ENCODE measurements at places on chromosomes 6 and 20. TPM values are rescaled to one million over a fixed set of nuclear protein-coding genes. Genes with fewer than 3 reads are reported as not detected.

DNA sequence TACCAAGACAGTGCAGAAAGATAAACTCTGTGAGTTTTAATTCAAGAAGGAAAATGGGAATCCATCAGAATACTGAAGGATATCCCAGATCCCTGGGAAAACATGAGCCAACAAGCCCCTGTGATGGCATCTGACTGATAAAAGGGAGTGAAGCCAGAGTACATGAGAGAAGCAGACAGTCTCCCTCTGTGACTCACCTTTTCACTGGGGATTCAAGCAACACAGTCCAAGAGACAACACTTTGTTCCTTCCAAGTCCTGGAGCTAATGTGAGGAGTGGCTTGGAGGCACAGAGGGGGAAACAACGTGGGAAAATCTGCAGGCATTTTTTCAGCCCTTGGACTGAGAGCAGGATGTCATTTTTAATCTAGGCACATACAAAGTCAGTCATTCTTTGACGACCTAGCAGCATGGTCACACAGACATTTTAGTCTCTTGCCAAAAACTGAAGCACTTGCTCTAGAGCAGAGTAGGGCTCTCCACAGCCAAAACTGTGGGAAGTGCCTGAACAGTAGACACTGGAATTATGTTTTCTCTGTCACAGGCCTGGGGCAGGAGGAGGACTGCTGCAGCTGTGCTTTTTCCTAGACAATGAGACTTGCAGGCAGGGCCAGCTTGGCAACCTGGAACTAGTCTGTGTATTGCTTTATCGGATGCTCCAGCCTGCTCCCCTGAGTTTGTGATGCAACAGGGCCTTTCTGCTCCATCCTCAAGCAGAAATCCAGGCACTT, 465.0 kb upstream of the GJE1 start:
- H3K36me3 ChIP-seq, result no peaks in the 10 kb centered on the region
- H3K27ac ChIP-seq, result no peak overlapping the region
- no peaks in the 10 kb centered on the region for H3K27me3 ChIP-seq
- no peak overlapping the region for H3K4me3 ChIP-seq
- no peaks in the 10 kb centered on the region for H3K4me1 ChIP-seq

The SEMG1 gene
- not detected for total RNA-seq

DNA sequence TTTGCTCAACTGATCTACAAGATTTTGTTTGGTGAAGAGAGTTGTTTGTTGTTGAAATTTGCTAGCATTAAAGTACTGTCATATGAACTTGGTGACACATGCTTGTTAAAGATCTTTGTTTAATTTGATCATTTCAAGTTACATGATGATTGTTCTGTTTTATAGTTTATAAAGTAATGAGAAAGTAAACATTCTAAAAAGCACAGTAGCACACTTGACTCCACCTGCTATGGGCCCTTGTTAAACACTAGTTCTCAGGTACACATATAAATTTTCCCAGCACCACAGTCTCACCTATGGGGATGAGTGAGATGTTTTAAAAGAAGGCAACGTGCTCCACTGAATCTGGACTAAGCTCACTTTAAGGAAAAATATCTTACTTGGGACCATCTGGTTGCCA, 14.1 kb downstream of the MCHR2 start:
- H3K4me3 ChIP-seq, result no peak overlapping the region
- H3K36me3 ChIP-seq, result no peaks in the 10 kb centered on the region
- no peak overlapping the region for H3K27ac ChIP-seq
- no peak for DNase-seq
- no peaks in the 10 kb centered on the region for H3K27me3 ChIP-seq
- no peaks in the 10 kb centered on the region for H3K4me1 ChIP-seq

The UNC93A gene
- not detected for total RNA-seq

DNA sequence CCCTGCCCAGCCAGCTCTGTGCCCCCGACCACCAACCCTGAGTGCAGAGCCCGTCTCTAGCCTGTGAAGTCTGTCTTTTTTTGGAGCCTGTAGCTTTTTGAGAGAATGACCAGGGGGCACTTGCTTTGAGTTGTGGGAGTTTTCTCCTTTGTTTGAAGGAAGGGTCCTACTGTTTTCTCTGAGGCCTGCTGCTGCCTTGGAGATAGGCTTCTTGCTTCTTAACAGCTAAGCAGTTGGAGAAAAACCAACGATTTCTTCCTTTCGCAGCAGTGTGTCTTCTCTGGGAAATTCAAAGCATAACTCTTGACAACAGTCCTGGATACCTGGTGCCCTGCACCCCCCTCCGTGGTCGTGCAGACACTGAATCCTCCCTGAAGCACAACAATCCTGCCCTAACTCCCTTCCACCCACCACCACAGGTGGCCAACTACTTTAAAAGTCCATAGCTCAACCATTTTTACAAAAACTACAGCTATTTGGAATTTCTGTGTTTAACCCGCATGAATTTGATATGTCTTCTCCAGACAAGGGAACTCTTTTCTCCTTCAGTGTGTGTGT, 61.0 kb downstream of the FAM50B start:
- no peaks in the 10 kb centered on the region for H3K36me3 ChIP-seq
- no peaks in the 10 kb centered on the region for H3K4me1 ChIP-seq
- no peak overlapping the region for H3K4me3 ChIP-seq
- no peak overlapping the region for H3K27ac ChIP-seq
- no peak for DNase-seq
- peaks cover 10% of the 10 kb centered on the region for H3K27me3 ChIP-seq

GRCh38 chr6:10584607-10585006, 63.5 kb downstream of the GCNT2 start:
- DNase-seq, result no peak
- no peak overlapping the region for H3K4me3 ChIP-seq
- H3K27ac ChIP-seq, result no peak overlapping the region
- H3K27me3 ChIP-seq, result no peaks in the 10 kb centered on the region
- peaks cover 6% of the 10 kb centered on the region for H3K4me1 ChIP-seq
- no peaks in the 10 kb centered on the region for H3K36me3 ChIP-seq

DNA sequence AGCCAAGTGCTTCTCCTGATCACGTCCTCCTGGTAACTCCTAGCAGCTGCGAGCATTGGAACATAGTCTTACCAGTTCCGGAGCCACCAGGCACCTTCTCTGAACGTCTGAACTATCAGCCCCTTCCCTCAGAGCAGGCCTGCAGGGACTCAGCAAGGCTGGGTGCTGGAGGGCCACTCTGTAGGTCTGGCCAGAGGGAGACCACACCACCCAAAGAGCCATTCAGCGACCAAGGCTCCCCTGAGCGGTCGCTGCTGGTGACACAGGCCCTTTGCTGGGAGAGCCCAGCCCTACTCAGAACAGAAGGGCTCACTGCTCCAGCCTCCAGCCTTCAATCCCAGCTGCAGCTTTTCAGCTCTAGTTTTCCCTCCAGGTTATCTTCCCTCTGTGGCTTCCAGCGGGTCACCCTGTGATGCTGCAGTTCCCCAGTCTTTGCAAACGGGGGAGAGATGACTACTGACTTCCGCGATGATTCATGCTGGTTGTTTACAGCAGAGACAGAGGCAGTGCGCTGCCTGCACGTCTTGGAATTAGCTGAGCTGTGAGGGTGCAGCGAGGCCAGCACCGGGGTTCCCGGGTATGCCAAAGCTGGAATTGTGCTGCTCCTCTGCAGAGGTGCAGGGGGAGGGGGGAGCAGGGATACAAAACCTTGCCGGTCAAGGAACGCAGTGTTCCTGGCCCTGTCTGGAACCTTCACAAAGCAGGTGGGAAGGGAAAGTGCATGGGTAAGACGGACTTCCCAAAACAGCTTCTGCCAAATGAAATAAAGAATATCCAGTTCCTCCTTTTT, 161.4 kb downstream of the LY86 start:
- no peak for DNase-seq
- H3K27ac ChIP-seq, result no peak overlapping the region
- H3K4me1 ChIP-seq, result no peaks in the 10 kb centered on the region
- H3K36me3 ChIP-seq, result no peaks in the 10 kb centered on the region

DNA sequence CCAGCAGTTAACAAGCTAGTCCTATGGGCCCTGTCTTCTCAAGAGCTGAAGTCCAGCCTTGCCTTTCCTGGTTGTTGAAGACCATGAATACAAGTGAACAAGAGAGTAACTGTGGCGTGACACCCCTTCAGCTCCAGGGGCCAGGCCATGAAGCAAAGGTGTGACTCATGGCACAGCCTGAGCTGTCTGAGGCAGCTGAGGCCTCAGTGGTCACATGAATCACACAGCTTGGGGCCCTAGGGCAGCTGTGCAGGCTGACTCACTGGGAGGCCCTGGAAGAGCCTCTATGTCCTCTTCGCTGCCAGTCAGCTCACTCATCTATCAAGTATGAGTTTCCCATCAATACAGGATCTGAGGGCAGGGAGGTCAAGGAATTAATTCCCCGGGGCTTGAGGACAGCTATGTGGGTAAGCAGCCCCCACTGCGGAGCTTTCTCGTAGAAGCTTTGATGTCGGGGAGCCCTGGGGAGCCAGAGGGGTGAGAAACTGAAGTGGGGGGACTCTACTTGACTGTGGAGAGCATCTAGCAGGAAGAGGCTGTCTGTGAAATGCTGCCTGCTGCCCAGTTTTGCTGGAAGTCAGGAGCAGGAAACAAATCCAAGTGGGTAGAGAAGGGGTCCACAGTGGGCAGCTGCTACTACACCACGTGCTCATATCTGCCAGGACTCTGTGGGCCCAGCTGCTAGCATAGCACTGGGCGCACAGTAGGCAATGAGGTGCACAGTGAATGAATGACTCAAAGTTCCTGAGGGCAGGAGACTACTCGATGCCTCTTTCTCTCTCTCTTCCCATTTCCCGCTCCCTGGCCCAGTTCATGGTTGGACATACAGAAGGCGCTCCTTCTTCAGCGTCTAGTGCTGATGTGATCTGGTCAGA, 13.7 kb upstream of the FAM83C start:
- H3K27me3 ChIP-seq, result no peaks in the 10 kb centered on the region
- peaks cover 5% of the 10 kb centered on the region for H3K36me3 ChIP-seq
- H3K4me1 ChIP-seq, result peaks cover 7% of the 10 kb centered on the region
- DNase-seq, result no peak
- H3K27ac ChIP-seq, result no peak overlapping the region

The DUSP15 gene
- total RNA-seq, result 1.8 TPM

The EPB41L1 gene
- 1.3 TPM for total RNA-seq

- no peak overlapping the region for H3K4me3 ChIP-seq
- no peaks in the 10 kb centered on the region for H3K27me3 ChIP-seq
- H3K27ac ChIP-seq, result no peak overlapping the region
- no peaks in the 10 kb centered on the region for H3K36me3 ChIP-seq
These were observed 116.3 kb upstream of the SCGN start for GRCh38 chr6:25535632-25536225.

DNA sequence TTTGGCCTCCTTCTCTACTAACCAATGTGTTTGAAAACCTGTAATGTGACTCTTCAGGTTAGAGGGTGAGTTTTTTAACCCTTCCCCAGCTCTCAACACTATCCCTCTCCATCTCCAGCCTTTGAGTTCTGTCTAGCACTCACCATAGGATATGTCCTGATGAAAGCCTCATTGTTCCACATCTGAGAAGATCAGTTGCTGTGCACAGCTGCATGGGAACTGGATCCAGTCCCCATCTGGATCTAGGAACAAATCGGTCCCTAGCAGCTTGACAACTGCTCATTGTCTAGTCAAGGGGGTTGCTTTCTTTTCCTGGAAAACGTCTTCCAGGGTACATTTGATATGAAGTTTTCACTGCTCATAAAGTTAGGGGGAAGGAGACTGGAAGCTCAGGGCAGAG, 45.4 kb upstream of the AGPAT4 start:
- H3K4me3 ChIP-seq, result no peak overlapping the region
- H3K4me1 ChIP-seq, result no peaks in the 10 kb centered on the region
- no peak for DNase-seq
- H3K27ac ChIP-seq, result no peak overlapping the region

The TPD52L1 gene
- total RNA-seq, result not detected

GRCh38 chr6:31453259-31453658, 44.7 kb upstream of the MICB start:
- H3K36me3 ChIP-seq, result no peaks in the 10 kb centered on the region
- no peak overlapping the region for H3K4me3 ChIP-seq
- no peak overlapping the region for H3K27ac ChIP-seq
- no peak for DNase-seq
- no peaks in the 10 kb centered on the region for H3K27me3 ChIP-seq

DNA sequence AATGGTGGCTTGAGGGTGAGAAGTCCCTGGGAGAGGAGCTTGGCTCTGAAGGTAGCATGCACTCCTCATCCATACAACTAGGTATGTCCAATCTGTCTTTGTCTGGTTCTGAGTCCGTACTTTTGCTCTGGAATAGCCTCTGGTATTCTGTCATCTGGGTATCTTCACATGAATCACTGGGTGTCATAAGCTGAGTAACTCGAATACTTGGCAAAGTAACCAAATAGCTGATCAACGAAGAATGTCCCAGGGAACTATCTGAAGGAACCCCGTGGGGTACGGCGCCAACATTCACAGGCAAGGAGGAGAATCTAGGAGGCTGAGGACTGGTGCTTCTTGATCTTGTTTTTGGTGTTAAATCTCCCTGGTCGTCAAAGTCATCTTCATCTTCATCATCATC, 184.8 kb downstream of the HIVEP2 start:
- H3K4me3 ChIP-seq, result no peak overlapping the region
- H3K27ac ChIP-seq, result no peak overlapping the region
- peaks cover 11% of the 10 kb centered on the region for H3K4me1 ChIP-seq
- no peak for DNase-seq
- peaks cover 14% of the 10 kb centered on the region for H3K36me3 ChIP-seq

DNA sequence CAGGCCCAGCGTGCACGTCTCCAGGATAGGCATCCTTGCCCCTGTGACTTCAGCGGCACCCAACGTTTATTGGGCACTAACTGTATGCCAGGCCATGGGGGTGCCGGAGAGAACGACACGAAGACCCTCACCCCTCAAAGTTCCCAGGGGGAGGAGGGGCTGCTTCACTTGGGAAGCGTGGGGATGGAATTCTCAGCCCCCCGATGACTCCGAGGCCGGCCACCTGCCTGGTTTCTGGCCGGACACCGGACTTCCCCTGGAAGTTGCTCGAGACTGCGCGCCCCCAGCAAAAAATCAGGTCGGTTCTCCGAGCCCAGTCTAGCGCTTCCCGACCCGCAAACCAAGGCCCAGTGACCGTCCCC, 275 bp upstream of the MAVS start:
- H3K27ac ChIP-seq, result peak overlapping the region; percentile 63
- no peaks in the 10 kb centered on the region for H3K27me3 ChIP-seq
- peaks cover 8% of the 10 kb centered on the region for H3K4me1 ChIP-seq
- H3K36me3 ChIP-seq, result no peaks in the 10 kb centered on the region

The KIF25 gene
- not detected for total RNA-seq

GRCh38 chr6:81834141-81834681, 81.7 kb upstream of the TENT5A start:
- H3K36me3 ChIP-seq, result no peaks in the 10 kb centered on the region
- no peaks in the 10 kb centered on the region for H3K27me3 ChIP-seq
- H3K4me1 ChIP-seq, result no peaks in the 10 kb centered on the region

DNA sequence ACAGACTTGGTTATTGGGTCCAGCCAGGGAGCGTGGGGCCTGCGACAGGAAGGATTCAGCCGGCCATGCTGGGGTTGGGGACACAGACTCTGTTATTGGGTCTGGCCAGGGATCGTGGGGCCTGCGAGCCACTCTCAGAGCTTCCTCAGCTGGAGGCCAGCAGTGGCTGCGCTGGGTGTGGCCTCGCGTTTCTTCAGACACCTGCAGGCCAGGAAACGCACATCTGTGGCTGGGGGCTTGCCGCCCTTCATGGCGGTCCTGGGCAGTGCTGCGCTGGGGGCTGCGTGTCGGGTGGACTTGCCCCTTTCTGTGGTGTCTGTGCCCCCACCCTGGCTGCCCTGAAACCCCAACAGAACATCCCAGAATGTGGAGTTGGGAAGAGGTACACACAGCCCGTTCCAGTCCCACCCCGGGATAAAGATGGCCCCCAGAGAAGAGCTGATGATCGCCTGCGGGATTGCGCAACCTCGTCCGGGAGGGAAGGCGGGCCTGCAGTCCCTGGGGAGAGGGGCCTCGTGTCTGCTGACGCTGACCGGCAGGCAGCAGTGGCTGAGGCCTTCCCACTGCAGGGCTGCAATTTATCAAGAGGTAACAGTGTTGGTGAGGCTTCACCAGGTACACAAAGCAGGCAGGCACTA, 16.9 kb upstream of the MTG2 start:
- no peak overlapping the region for H3K27ac ChIP-seq
- no peaks in the 10 kb centered on the region for H3K27me3 ChIP-seq
- DNase-seq, result no peak
- H3K4me3 ChIP-seq, result no peak overlapping the region
